ENCODE measurements at places on chromosomes 5 and 9.

DNA sequence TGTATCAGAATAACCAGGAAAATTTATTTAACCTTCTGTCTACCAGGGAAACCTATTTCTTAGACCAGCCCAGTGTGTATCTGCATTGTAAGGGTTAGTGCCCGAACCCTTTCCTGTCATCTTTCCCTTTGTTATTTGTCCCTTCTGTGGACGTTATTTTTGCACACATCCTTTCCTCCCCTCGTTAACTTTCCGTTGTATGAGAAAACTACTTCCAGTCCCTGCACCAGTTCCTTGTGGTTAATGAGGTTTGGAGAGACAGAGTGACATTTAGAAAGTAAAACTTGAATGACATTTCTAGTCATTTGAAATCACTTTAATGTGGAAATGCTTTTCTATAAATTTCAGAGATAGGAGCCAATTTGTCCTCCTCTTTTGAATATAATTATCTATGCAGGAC lies 4.3 kb upstream of the IFNB1 start:
- no peak for DNase-seq

GRCh38 chr9:123739387-123739786 lies 190.5 kb downstream of the DENND1A start:
- no peak for DNase-seq

DNA sequence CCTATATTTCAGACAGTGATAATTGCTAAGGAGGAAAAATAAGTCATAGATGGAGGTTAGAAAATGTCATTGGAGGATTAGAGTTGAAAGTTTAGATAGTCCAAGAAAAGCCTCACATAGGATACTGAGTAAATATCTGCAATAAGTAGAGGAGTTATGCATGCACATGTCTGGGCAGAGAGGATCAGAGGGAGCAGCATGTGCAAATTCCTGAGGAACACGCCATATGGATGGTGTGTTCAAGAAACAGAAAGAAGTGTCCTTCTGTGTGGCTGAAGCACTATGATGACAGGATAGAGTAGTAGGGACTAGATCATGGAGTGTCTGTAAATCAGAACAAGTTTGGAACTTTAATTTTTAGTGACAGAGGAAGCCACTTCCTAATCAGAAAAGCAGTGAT lies 52.2 kb downstream of the SGCD start:
- no peak for DNase-seq

DNA sequence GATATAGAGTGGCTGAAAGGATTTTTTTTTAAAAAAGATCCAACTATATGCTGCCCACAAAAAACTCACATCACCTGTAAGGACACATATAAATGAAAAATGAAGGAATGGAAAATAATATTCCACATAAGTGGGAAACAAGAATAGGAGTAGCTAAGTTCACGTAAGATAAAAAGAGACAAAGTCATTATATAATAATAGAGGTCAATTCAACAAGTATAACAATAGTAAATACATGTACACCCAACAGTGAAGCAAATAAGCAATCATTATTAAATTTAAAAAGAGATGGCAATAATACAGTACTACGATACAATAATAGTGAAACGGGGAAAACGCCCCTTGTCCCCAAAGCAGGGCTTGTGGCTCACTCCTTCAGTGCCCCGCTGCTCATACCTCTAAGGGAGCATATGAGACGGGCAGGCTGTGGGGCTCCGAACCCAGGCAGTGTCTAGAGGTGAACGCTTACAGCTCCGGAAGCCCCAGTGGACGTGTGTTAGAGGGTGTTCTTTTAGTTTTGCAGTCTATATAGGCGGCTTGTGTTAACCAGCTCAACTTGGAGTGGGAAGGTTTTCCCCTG lies 12.5 kb upstream of the BTNL9 start:
- no peak for DNase-seq

DNA sequence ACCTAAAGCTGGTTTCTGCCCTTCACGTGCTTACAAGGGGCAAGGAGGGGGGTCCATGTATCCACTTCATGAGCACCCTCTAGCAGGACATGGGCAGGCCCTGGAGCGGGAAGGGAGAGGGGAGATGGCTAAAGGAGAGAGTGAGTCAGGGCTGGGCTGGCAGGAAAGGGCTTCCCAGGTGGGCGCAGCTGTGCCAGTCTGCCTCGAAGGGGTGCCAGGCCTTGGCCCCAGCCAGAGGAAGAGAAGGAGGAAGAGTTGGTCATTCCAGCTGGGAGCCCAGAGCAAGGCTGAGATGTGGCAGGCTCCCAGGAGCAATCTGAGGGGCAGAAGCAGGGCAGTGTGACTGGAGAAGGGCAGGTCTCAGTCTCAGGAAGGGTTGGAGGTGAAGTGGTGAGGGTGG lies 24.7 kb downstream of the TRIM14 start:
- no peak for DNase-seq

DNA sequence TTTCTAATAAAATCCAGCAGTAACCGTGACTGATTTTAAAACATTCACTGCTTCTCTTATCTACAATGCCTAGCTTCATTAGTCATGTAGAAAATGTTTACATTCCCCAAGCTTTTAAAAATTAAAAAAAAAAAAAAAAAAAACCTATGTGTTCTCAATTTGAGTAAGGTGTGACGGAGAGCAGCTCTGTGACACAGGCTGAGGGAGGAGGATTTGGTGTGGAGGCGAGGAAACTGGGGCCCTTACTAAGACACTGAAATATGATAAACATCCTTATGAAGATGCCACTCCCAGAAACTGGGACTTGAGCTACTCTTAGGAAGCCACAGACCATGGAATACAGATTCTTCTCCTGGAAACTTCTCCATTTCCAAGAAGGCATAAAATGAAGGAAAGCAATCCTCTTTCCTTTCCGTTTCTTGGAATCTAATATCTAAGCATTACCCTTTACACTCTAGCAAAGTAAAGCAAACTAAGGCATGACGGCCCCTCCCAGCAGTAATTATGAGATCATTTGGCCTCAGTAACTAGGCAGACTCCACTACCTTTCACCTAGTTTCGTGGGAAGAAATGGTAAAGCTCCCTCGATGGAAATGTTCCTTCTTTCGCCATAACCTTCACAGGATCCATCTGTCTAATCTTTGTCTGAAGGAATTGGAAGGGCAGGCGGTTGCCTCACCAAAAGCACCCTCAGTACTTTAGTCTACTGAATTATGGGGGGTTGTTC lies 23.5 kb downstream of the GRAMD2B start:
- no peak for DNase-seq

- no peak for DNase-seq
Observed at GRCh38 chr5:18380729-18381362, 746.6 kb downstream of the TAF11L14 start.

DNA sequence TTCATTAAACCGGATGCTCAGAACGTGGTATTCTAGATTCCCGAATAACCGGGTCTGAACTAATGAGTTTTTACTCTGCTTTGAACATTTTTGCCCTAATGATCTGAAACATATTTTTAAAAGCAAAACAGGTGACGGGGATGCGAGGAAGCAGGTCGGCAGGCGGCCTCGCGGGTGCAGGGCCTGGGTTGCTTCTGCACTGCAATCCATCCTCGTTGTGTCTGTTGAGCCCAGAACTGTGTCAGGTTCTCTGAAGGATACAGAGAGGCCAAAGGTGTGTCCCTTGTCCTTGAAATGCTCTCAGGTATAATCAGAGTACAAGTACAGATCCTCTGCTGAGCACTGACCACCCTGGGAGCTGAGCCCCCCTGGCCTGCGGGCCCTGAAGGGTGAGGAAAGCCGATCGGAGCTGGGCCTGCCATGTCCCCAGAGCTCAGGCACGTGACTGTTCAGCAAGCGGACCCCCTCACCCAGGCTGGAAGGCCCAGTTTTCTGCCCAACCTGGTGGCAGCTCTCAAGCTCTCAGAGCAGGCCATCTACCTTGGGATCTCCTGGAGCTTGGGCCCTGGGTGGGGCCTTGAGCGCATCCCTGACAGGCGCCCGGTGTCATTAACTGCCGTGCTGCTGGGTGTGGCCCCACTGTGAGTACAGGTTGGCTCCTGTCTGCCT lies 151.8 kb downstream of the OLFM1 start:
- peak; percentile 0 for DNase-seq

- DNase-seq, result no peak
Observed at GRCh38 chr5:52481201-52481600, 306.5 kb upstream of the ITGA1 start.

DNA sequence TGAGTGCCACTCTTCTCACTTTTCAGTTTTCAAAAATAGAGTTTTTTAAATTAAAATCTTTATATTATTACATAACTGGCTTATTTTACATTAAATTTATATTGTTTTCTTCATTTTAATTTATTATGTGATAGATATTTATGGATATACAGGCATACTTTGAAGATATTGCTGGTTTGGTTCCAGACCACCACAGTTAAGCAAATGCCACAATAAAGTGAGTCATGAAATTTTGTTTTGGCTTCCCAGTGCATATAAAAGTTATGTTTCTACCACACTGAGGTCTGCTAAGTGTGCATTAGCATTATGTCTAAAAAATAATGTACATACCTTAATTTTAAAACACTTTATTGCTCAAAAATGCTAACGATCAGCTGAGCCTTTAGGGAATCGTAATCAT lies 47.4 kb downstream of the NDUFS4 start:
- no peak for DNase-seq

DNA sequence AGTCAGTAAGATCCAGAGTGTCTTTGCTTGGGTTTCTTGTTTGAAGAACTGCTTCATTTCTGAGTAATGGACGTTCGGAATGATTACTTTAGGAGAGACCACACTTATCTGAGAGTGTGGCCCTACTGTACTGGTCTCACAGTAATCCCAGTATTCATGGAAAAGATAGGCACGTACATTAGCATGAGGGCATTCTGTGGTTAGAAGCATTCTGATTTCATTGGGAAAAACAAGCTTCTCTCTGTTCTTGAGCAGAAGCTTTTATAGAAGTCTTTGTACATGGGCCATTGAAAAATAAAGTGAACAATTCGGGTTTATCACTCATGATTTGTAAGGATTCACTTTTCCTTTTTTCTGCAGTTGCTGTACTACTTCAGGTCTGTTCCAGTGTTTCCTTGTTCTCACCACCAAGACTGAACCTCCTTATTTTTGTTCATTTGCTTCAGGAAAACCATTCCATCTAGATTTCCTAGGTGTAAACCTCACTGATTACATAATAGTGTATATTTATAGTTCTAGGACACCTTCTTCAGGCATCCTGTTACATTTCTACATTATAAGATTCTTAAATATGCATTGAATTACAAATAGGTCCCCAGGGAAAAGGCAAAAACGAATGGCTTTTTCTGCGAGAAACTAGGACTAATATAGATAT lies 10.1 kb downstream of the TGFBR1 start:
- no peak for DNase-seq

GRCh38 chr9:38680837-38681445 lies 39.0 kb downstream of the FAM240B start:
- no peak for DNase-seq

DNA sequence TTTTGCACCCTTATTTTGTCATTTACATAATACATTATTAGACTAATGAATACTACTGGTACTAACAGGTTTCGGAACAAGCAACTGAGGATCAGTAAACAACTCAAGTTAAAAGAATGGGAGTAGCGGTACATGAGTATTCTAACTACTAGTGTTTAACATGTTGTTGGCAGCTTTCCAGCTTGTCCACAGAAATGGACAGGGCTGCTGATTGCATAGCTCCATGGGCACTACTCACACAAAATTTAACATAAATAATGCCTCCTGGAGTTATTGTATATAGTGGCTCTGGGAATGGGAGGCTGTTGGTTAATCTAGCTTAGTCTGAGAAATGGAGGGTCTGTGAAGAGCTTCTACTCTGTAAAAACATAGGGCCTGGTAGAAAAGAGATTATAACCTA lies 6.7 kb downstream of the NCBP1 start:
- no peak for DNase-seq

DNA sequence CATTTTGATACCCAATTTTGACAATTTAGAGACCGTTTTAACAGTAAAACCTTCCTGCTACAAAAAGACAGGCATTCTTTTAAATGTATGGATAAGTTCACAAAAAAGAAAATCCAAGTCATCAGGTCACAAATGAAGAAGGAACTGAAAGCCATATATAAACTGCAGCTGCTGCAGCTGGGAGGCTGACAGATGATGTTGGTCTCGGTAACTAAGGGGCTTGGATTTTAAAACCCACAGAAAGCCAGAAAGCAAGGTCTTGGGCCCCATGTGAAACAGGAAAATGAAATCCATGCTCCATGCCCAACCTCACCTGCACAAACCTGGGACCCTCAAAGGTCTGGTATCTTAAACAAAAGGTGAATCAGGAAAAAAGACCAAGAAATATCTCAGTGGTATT lies 15.7 kb upstream of the C5orf34 start:
- DNase-seq, result no peak

- peak; percentile 59 for DNase-seq
Observed at GRCh38 chr9:136784249-136784996, 6.7 kb upstream of the TMEM141 start.

- no peak for DNase-seq
Observed at GRCh38 chr5:32251871-32252458, 60.8 kb downstream of the MTMR12 start.

DNA sequence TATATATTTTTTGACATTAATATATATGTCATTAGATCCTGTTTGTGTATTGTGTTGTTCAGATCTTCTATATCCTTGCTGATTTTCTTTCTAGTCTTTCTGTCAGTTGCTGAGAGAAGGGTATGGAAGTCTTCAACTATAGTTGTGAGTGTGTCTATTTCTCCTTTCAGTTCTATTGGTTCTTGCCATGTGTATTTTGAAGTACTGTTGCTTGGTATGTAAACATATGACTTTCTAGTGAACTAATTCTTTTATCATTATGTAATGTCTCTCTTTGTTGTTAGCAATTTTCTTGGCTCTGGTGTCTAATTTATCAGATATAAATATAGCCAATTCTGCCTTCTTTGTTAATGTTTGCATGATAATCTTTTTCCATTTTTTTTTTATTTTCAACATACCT lies 84.3 kb upstream of the CAST start:
- DNase-seq, result no peak

DNA sequence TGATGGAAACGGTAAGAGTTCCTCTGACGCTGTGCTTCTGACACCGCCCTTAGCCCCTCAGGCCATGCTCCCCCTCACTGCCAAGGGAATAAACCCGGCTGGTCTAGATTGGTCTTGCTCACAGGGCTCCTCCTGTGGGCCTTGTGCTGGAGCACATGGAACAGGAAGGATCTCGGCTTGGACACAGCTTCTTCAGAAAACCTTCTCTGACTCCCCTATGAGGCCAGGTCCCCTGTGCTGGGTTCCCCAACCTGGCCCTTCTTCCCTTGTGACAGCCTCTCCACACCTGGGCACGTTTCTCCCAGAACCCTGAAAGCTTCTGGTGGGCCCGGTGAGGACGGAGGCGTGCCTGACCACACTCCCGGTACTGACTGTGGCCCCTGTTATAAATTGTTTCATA lies 8.2 kb downstream of the SPATA31E1 start:
- no peak for DNase-seq

- no peak for DNase-seq
Observed at GRCh38 chr5:174692381-174692780, 32.0 kb upstream of the MSX2 start.

GRCh38 chr9:114774524-114774923 lies 31.3 kb downstream of the TNFSF15 start:
- DNase-seq, result no peak

Data from suppressor macrophage (primary cell).